Activated CD8-positive, alpha-beta memory T cell treated with anti-CD3 and anti-CD28 coated beads for 1 hour (primary cell): ENCODE measurements at places on chromosomes 16 and 17.

DNA sequence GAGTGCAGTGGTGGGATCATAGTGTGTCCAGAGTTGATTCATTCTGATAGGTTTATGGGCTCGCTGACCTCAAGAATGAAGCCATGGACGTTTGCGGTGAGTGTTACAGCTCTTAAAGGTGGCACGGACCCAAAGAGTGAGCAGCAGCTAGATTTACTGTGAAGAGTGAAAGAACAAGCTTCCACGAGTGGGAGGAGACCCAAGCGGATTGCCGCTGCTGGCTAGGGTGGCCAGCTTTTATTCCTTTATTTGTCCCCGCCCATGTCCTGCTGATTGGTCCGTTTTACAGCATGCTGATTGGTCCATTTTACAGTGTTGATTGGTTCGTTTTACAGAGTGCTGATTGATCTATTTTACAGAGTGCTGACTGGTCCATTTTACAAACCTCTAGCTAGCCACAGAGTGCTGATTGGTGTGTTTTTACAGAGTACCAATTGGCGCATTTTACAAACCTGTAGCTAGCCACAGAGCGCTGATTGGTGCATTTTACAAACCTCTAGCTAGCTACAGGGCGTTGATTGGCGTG lies 17.5 kb downstream of the CACNG4 start:
- DNase-seq: no peak

GRCh38 chr17:78255953-78256706 lies 24.7 kb downstream of the TMEM235 start:
- no peak for DNase-seq

- no peak for DNase-seq
These were observed at the start of gene SLFN12 for GRCh38 chr17:35432176-35433074. Gene SLFN12, minus strand, starts transcription at chr17:35432500. Its CDS starts 9,472 bp downstream, at chr17:35423028.

DNA sequence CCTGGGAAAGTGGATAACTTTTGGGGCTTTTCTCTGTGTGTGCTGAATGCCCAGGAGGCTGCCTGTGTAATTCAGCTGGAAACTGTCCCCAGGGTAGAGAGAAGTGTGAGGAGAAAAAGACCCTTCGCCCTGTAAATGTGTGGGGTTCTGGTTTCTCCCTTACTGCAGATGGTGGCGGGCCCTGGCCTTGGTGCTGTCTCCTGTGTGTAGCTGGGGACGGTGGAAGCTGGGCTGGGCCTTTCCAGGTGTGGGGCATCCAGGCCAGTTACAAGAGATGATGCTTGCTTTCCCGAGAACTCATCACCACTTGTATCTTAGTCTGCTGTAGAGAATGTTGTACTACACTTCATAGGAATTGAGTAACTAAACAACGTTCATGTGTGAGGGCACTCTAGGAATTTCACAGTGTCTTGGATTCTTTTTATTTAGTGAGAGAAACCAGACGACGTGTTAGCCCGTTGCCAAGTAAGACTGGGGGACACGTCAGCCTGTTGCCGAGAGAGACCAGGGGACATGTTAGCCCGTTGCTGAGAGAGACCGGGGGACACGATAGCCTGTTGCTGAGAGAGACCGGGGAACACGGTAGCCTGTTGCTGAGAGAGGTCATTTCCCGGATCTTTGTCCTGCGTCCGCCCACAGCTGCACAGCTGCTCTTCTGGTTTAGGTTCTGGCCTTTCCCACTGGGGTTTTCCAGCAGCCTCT lies 43.1 kb downstream of the TBCD start:
- DNase-seq: no peak

- no peak for DNase-seq
These were observed 146.4 kb upstream of the CHMP6 start for GRCh38 chr17:80845069-80845862.

DNA sequence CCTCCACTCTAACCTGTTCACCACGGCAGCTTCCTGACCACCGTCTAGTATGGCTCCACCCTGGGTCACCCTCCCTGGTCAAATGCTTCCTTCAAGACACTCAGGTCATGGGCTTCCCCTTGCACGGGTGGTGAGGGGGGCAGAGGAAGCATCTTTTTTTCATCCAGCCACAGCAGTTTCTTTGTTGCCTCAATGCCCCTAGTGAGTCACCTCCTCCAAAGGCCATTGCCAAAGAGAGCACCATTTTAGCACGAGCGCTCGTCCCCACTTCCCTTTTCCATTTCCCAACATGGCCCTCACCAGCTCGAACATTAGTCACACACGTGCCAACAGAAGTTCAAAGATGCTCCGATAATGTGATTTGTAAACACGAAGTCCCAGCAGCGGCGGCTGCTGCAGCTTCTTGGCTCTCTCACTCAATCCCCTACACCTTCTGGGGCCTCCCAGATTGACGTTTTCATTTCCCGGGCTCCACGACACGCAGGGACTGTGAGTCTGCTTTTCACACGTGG lies 134.6 kb downstream of the GAS7 start:
- DNase-seq: no peak

- DNase-seq: no peak
These were observed 20.5 kb upstream of the ITGA3 start for GRCh38 chr17:50035421-50035879.

DNA sequence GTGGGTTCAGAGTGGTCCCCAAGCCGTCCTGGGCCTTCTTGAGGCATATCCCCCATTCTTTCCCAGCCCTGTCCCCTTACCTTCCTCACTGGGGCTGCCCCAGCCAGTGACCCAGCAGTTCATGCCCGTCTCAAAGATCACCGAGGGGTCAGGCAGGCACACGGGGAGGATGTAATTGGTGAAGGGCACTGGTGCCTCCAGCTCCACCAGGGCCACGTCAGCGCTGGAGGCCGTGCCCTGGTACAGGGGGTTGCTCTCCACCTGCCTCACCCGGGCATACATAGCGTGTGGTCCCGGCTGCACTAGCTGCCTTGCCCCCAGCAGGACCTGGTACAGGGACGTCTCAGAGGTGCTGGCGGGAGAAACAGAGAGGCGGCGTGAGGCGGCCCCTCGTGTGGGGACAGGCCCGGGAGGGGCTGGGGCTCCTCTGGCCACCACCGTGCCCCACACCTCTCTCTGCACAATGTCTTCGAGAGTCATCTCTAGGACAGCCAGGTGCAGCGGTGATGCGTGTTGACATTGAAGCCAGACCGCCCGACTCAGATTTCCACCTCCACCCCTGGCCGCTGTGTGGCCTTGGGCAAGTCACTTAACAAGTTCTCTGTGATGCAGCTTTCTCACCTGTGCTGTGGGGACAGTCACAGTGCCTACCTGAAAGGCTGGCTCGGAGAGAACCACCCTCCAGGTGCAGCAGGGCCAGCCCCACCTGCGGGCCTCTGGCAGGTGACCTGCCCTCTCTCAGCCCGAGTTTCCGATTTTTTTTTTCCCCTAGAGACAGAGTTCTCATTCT lies 5.8 kb downstream of the PRSS27 start:
- DNase-seq: no peak

GRCh38 chr17:77466140-77466539 lies 325.4 kb downstream of the SEC14L1 start:
- DNase-seq: no peak

DNA sequence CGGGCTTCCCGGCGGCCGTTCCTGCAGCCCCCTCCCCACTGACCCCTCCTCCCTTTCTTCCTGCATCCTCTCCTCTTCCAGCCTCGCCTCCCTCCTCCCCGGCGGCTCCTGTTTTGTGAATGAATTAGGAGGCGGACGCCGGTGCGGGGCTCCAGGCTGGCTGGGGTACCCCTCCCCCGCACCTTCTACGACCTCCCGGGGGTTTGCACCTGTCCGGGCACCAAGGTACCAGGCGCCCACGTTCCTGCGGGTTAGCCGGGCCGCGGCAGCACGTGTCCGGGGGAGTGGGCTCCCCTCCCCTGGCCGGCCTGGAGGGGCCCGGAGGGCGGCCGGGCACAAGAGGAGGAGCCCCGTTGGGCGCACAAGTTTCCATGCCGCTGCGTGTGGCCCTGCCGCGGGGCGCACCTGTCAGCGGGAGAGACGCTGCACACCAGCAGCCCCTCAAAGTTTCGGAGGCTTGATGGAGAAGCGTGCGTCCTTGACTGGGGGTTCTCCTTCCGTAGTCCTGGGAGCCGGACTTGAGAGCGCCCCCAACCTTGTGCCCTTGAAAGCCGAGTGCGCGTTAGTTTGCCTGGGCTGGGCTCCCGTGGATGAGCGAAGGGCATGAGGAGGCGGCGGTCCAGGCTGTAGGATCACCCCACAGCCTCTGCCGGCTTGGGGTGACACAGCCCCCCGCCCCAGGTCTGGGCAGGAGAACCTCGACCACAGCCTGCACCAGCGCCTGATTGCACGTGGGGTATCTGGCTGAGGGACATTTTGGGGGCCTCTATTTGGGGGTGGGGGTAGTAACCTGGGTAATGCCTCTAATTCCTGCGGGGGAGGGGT lies 1.2 kb downstream of the HAS3 start:
- DNase-seq: no peak

GRCh38 chr17:1125788-1126145 lies 54.0 kb downstream of the ABR start:
- DNase-seq: no peak

DNA sequence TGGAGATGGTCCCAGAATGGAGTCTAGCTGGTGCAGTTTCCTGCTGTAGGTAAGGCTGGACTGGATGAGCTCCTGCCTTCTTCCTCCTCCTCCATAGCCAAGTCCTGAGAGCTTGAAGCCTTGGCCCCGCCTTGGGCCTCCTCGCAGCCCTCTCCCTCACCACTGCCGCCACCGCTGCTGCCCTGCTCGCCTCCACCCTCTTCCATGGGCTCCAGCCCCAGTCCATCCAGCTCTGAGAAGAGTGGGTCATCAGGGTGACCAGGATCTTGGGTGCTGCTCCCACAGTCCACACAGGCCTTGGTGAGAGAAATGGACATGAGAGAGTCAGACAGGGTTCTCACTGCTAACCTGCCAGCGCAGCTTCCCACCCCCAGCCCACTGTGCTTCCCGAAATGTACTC lies 11.2 kb downstream of the PER1 start:
- no peak for DNase-seq
